ENCODE measurements at places on chromosomes 5 and 9. TPM values are rescaled to one million over a fixed set of nuclear protein-coding genes. Genes with fewer than 3 reads are reported as not detected.

TRIM7 gene
- total RNA-seq: 3.8 TPM

SPTLC1 gene
- 80.0 TPM for total RNA-seq

GOLGA2 gene
- 77.1 TPM for total RNA-seq

ISL1 gene
- total RNA-seq: not detected

PRLR gene
- 0.16 TPM for total RNA-seq

FGF1 gene
- total RNA-seq: not detected

GHR gene
- 3.2 TPM for total RNA-seq

CCDC192 gene
- total RNA-seq: not detected

DNM1 gene
- total RNA-seq: 23.2 TPM

ESM1 gene
- 0.16 TPM for total RNA-seq

CSNK1G3 gene
- total RNA-seq: 39.7 TPM

RXFP3 gene
- 0.13 TPM for total RNA-seq

NMUR2 gene
- 0.24 TPM for total RNA-seq

MFAP3 gene
- 41.2 TPM for total RNA-seq

ORM1 gene
- 0.24 TPM for total RNA-seq

CYLC2 gene
- not detected for total RNA-seq

ACTBL2 gene
- total RNA-seq: under 0.01 TPM

PCDHB7 gene
- under 0.01 TPM for total RNA-seq

CCL28 gene
- total RNA-seq: 0.65 TPM

RBM22 gene
- 38.2 TPM for total RNA-seq

All from epithelial cell of alveolus of lung (primary cell).